Activated T-cell treated with anti-CD3 and anti-CD28 coated beads, Interleukin-2, amount 50 U/mL, for 72 hours (primary cell): ENCODE measurements at places on chromosomes 12 and 14. TPM values are rescaled to one million over a fixed set of nuclear protein-coding genes. Genes with fewer than 3 reads are reported as not detected.

GRCh38 chr14:87094913-87095312 is 898.1 kb downstream of the GALC start:
- H3K4me3 ChIP-seq: no peak overlapping the region
- H3K36me3 ChIP-seq: peaks cover 1% of the 10 kb centered on the region
- no peaks in the 10 kb centered on the region for H3K27me3 ChIP-seq
- no peak overlapping the region for H3K27ac ChIP-seq
- no peak for DNase-seq

- peak overlapping the region; percentile 99 for H3K27ac ChIP-seq
- H3K4me3 ChIP-seq: peak overlapping the region; percentile 100
- no peaks in the 10 kb centered on the region for H3K27me3 ChIP-seq
- peak; percentile 88 for DNase-seq
- peaks cover 52% of the 10 kb centered on the region for H3K4me1 ChIP-seq
Observed at GRCh38 chr12:100199347-100200149, 1.1 kb upstream of the ACTR6 start.

KRT82 gene
- not detected for total RNA-seq

SAMD15 gene
- 0.19 TPM for total RNA-seq

SLC39A9 gene
- total RNA-seq: 85.8 TPM

GRCh38 chr14:65290830-65291229 is 121.7 kb upstream of the FUT8 start:
- no peaks in the 10 kb centered on the region for H3K27me3 ChIP-seq
- H3K36me3 ChIP-seq: peaks cover 10% of the 10 kb centered on the region
- peak; percentile 54 for DNase-seq

GRCh38 chr12:58678753-58679152 is 241.6 kb downstream of the LRIG3 start:
- H3K27ac ChIP-seq: no peak overlapping the region
- H3K36me3 ChIP-seq: no peaks in the 10 kb centered on the region
- H3K27me3 ChIP-seq: no peaks in the 10 kb centered on the region
- no peaks in the 10 kb centered on the region for H3K4me1 ChIP-seq

- H3K4me1 ChIP-seq: no peaks in the 10 kb centered on the region
- H3K36me3 ChIP-seq: no peaks in the 10 kb centered on the region
- H3K27me3 ChIP-seq: no peaks in the 10 kb centered on the region
- no peak overlapping the region for H3K4me3 ChIP-seq
Observed at GRCh38 chr14:73973497-73973896, 23.4 kb downstream of the COQ6 start.

- peak overlapping the region; percentile 59 for H3K4me3 ChIP-seq
- H3K27ac ChIP-seq: peak overlapping the region; percentile 24
- H3K36me3 ChIP-seq: peaks cover 13% of the 10 kb centered on the region
- DNase-seq: peak; percentile 67
Observed at GRCh38 chr12:10304161-10304574, 3.5 kb upstream of the KLRD1 start.

DNA sequence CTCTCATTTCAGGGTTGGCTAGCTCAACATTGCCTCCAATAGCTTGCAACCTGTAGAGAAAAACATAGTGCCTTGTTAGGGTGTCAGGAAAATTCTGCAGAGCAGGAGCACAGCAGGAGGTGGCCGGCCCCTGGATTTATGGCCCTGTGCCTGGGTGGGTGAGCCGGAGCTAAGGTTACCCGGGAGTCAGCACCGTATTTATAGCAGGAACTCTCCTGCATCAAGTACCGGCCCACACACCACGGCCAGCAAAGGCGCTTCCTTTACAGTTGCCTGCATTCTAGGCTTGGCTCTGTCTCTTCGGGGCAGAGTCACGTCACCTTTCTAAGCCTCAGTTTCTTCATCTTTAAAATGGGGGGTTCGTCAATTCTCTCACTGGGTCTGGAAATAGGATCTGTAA is 52.8 kb upstream of the EML1 start:
- DNase-seq: no peak
- no peaks in the 10 kb centered on the region for H3K36me3 ChIP-seq
- peaks cover 42% of the 10 kb centered on the region for H3K27me3 ChIP-seq
- H3K4me1 ChIP-seq: no peaks in the 10 kb centered on the region
- H3K4me3 ChIP-seq: no peak overlapping the region
- H3K27ac ChIP-seq: no peak overlapping the region
